Anterior cingulate cortex (tissue), 58 donors: ENCODE measurements at places on chromosomes 12 and 14.
A peak's percentile ranks its signal among the peaks of the same experiment; 100 is the strongest.

GRCh38 chr14:35068238-35069012 is 22.4 kb downstream of the FAM177A1 start:
- DNase-seq: no peak

- no peak for DNase-seq
Measured at GRCh38 chr14:67602995-67603545, 3.0 kb upstream of the PIGH start.

DNA sequence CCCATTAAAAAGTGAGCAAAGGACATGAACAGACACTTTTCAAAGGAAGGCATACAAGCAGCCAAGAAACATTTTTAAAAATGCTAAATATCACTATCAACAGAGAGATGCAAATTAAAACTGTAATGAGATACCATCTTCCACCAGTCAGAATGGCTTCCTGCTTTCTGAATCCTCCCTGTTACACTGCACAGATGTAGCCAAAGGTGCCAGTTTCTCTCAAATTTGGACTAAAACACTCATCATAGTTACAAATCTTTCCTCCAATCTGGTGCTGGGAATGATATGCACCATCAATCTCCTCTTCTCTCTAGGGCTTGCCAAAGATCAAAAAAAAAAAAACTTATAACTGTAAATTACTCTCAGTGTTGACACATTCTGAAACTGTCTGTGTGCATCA is 311.8 kb upstream of the CLEC14A start:
- no peak for DNase-seq

DNA sequence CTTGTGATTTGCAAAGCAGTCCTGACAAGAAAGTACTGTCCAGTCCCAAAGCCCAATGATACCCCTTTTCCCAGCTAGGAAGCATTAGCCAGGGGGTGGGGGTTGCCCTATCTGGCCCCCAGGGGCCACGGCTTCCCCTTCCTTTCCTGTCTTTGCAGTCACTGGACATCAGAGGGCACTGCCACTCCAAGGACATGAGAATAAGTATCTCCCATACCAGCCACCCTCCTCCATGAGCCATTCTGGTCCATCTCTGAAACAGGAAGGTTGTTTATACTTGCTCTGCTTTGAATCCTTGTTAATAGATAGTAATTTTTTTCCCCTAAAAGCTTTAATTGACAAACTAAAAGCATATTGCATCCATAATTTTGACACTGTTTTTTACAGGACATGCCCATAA is 29.7 kb downstream of the RBM19 start:
- no peak for DNase-seq

GRCh38 chr12:6852651-6853354 is 853 bp downstream of the USP5 start:
- DNase-seq: peak; percentile 46

GRCh38 chr12:5171701-5172100 is 128.0 kb downstream of the KCNA5 start:
- DNase-seq: no peak

DNA sequence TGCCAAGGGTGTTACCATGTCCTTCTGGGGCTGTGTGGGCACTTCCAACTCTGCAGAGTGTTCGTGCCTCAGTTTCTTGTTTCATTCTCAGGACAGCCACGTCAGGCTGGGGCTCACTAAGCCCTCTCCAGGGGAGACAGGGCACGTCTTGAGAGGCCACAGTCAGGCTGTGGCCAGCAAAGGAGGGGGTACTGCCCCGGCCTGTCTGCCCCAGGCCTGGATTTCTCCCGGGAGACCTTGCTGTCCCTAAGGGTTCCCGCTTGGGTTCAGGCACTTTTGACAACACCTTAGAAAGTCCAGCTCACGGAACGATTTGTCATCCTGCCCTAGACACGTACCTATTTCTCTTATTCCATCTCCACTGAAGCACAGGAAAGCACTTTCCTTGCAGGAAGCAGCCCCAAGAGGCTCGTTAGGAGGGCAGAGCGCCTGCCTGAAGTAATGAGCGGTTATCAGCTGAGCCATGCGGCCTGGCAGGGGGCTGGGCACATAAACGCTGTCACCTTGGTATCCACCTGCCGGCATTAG is 290.4 kb upstream of the RTL1 start:
- DNase-seq: no peak

DNA sequence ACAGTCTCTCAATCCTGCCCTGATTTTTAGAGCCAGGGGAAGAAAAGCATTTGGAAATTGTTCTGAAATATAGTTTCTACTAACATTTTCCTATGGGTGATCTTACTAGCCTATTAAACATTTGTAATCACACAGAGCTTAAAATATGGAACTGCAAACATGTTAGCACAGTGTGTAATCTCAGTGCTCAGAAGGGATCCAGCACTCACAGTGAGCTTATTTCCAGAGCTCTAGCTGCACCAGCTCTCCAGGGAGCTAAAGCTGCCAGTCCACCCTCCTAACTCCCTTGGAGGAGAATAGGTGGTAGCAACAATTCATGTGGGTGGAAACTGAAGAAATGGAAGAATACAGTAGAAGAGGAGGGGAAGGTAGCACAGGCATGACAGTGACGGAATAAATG is 64.9 kb upstream of the SYT1 start:
- no peak for DNase-seq

- no peak for DNase-seq
Measured at GRCh38 chr12:9032202-9032964, 43.0 kb downstream of the KLRG1 start.

- DNase-seq: no peak
Measured at GRCh38 chr14:104278214-104278534, 139.8 kb downstream of the KIF26A start.

GRCh38 chr14:104687601-104688504 is 1.6 kb upstream of the INF2 start:
- no peak for DNase-seq

DNA sequence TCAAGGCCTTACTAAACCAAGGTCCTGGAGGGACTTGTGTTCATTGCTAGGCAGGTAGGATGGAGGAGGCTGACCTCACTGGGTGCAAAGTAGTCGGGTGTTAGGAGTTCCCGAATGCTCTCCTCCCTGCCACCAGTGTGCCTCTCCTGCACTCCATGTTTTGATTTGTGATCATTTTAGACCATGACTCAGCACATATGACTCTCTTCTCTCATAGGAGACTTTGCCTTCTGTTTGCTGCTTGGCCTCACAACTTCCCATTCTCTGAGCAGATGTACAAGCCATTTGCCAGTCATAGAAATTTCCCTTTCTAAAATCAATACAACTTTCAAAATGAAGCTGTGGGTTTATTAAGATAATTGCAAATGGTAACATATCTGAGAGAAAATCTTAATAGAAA is 46.6 kb upstream of the LRIG3 start:
- no peak for DNase-seq
